ENCODE measurements at places on chromosomes 1 and 21.
A peak's percentile ranks its signal among the peaks of the same experiment; 100 is the strongest.

- DNase-seq: no peak
Measured at GRCh38 chr1:19054216-19054615, 97.7 kb upstream of the IFFO2 start.

DNA sequence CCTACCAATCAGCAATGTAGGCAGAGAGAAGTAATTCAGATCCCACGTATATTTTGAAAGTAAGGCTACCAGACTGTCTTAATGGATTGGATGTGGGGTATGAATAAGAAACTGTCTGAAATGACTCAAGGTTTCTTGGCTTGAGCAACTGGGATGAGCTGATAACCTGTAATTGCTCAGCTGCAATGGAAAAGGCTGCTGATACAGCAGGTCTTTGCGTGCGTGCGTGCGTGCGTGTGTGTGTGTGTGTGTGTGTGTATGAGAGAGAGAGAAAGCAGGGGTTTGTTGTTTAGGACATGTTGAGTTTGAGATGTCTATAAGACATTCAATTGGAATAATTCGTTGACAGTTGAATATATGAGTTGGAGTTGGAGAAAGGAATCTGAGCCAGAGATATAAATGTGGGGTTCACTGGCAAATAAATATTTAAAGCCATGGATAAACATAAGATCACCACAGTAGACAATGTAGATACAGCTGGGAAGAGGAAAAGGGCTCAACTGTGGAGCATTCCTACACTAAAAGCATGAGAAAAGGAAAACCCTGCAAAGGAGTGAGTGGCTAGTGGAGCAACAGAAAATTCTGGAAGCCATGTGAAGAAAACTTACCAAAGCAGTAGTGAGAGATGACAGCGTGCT is 72.9 kb downstream of the UCHL5 start:
- no peak for DNase-seq

DNA sequence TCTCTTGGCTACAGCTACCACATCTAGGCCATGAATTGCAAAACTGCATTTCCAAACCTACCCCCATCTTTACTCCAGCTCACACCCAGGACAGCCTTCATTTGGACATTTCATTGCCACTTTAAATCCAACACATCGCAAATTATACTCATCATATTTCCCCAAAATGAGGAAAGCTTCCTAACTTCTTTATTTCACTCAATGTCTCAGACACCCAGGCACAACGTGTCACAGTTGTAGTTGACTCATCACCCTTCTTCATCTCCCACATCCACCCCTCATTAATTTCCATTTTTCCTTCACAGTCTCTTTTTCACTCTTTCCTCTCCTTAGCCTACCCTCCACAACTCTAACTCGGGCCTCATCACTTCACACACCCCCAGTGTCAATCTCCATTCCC is 6.7 kb downstream of the OTUD7B start:
- DNase-seq: no peak

DNA sequence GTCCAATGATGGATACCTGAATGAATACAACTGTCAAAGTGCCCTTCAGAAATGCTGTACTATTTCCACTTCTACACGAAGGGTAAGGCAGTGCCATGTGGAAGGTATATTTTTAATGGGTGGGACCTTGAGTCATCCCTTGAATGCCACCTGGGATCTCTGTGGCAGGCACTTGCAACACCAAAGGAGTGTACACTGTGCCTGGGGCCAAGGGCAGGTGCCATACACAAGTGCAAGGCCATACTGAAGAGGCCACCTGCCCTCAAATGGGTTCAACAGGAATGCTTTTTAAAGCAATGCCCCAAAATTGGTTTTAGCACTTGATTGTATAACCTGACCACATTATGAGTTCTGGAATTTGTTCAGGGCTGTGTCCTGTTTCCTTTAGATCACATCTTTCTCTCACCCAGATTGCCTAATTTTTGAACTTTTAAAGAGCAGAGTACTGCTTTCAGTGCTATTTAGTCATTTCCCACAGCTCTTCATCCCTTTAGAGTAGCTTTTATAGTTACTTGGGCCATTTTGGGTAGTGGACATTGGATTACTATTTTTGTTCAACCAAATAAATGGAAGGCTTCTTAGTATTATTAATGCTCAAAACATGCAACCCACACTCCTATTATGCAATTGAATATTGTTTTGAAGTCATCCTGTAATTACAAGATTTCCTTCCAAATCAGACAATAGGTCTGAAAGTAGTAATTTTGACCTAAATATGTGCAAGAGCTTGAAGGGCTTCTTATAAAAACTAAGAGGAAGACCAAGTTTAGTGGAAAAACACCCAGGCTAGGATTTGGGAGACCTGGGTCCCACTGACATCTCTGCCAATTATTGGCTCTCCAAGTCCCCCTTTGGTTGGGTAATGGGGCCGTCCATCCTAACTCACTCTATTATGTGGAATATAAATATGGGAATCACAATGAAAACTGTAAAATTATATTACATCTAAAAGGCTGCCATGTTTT is 57.2 kb downstream of the LEPR start:
- DNase-seq: no peak

- no peak for DNase-seq
Measured at GRCh38 chr1:93023281-93023680, 55.8 kb upstream of the MTF2 start.

- no peak for DNase-seq
Measured at GRCh38 chr1:201504179-201504631, 2.7 kb downstream of the CSRP1 start.

DNA sequence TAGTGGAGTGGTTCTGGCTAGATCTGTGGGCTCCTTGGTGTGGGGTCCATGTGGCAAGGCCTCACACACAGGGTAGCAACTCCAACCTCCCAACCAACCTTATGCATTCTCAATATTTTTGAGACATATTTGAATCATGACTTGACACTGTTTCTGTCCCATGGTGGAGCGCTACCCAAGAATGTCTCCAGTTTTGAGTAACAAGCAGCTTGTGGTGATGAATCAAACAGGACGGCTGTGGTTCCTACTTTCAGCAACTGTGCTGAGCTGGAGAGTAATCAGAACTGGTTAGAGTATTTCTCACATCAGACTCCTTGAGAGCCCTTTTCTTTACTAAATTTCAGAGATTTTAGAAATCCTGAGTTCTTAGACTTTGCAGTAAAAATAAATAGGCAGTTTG is 3.1 kb downstream of the LCE3D start:
- no peak for DNase-seq

- DNase-seq: no peak
Measured at GRCh38 chr1:941588-942383, 17.3 kb downstream of the NOC2L start.

DNA sequence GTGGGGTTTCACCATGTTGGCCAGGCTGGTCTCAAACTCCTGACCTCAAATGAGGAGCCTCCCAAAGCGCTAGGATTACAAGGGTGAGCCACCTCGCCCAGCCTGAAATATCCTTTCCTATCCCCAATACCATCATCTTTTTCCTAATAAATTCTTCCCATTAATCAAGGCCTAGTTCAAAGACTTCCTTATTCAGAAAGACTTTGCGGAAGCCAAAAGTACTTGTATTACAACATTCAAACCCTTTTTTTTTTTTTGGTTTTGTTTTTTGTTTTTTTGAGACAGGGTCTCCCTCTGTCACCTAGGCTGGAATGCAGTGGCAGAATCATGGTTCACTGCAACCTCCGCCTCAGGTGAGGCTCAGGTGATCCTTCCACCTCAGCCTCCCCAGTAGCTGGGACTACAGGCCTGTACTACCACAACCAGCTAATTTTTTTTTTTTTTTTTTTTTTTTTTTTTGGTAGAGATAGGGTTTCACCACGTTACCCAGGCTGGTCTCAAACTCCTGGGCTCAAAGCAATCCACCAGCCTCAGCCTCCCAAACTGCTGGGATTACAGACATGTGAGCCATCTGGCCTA is 7.6 kb downstream of the SLC19A2 start:
- DNase-seq: no peak

- DNase-seq: no peak
Measured at GRCh38 chr1:156486421-156487344, 13.9 kb downstream of the MEF2D start.

GRCh38 chr1:203150511-203151297 is 23.2 kb downstream of the ADORA1 start:
- DNase-seq: no peak

DNA sequence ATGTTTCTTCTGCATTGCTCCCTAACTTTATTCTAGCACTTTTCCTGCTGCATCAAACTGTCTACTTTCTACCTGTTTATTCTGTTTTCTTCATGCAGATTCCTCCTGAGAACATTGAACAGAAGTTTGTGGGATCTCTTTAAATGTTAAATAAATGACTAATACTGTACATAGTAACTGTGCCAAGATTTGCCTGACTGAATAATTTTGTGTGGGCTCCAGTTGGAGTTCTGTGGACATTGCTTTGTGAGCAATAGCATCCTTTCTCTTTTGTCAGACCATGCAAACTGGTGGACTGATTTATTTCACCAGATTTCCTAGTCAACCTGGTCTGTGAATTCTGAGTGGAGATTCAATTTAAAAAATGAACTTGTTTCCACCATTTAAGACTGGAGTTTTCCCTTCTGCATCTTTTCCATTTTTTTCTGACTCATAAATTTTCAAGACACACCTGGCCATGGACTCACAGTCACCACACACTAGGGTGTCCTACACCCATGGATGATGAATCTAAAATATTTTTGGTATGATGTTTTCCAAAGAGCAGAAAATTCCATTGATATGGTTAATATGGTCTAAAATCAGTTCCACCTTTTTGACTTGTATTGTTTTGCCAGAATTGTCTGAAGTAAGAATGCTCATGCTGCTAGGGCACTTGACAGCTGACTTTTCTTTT is 140.7 kb upstream of the SPAG17 start:
- no peak for DNase-seq

GRCh38 chr21:17636711-17637110 is 24.0 kb upstream of the BTG3 start:
- DNase-seq: no peak

DNA sequence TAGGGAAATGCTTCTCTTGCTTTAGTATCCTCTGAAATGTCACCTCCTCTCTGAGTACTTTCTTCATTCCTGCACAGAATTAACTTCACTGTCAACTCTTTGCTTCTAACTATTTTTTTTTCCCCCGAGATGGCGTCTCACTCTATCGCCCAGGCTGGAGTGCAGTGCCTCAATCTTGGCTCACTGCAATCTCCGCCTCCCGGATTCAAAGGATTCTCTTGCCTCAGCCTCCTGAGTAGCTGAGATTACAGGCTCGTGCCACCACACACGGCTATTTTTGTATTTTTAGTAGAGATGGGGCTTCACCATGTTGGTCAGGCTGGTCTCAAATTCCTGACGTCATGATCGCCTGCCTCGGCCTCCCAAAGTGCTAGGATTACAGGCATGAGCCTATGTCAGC is 1.4 kb upstream of the PLPP3 start:
- no peak for DNase-seq

GRCh38 chr21:34648739-34649297 is 20.0 kb upstream of the CLIC6 start:
- no peak for DNase-seq

GRCh38 chr1:107379826-107380225 is 239.0 kb downstream of the NTNG1 start:
- no peak for DNase-seq

DNA sequence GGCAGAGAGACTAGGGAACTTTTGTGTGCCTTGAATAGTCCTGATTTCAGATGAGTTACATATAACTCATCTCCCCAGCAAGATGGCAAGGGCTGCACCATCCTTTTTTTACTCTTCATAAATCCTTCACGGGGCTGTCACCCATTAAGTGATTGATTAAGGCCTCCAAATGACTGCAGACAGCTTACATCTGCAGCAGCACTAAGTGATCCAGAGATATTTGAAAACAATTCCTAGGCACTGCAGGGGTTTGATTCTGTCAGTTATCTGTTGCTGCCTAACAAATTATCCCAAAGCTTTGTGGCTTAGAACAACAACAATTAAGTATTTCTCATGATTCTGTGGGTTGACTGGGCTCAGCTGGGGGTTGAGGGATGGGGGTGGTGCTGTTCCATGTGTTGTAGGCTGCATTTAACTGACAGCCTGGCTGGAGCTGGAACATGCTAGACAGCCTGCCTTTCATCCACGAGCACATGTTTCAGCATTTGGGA is 19.3 kb downstream of the TEX38 start:
- DNase-seq: no peak

- DNase-seq: peak; percentile 92
Measured at GRCh38 chr1:155134880-155135414, 705 bp upstream of the SLC50A1 start.

DNA sequence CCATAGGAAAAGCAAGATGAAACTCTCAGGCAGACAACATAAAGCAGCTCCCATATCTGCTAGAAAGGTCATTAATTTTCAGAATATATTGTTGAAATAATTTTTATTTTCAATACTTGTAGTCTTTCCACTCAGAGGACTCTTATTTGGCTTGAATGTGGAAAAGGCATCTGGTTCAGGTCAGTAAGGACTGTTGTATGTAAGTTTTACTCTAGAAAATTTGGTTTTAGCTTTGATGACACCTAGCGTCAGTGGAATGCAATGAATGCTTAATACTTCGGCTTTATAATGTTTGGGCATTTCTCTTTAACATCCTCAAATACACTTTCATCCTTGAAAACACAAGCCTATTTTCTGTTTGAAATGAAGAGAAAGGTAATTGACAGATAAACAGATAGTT is 63.3 kb downstream of the LRRC40 start:
- DNase-seq: no peak

DNA sequence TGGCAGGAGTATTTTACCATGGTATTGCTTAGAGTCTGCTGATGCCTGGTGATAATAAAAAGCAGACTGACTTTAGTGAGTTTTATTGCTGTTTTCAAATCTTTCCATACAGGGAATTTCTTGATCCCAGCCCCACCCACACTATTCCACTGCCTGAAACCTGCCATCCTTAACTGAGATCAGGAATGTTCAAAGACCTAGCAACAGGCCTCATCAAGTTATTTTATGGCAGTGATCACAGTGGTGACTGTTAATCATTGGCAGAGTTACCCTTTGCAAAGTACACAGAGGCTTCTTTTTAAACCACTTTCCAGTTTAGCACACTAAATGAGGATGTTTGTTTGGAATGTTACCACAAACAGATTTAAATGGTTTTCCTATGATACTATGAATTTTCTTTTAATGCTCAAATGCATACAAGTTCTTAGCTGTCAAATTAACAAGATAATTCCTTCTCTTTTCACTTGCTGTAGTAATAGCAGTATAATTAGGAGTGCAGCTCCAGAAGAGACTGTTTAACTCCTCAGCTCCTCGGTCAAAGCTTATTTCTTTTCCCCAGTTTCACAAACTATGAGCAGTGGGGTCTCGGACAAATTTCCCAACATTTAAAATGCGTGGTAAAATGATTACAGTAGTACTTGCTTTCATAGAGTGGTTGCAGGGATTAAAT is 69.9 kb upstream of the USP25 start:
- no peak for DNase-seq

All from HCT116 (cell line).